ENCODE measurements at places on chromosomes 6 and 20.

GRCh38 chr6:101231606-101232235 lies 161.8 kb upstream of the GRIK2 start:
- DNase-seq, result no peak

DNA sequence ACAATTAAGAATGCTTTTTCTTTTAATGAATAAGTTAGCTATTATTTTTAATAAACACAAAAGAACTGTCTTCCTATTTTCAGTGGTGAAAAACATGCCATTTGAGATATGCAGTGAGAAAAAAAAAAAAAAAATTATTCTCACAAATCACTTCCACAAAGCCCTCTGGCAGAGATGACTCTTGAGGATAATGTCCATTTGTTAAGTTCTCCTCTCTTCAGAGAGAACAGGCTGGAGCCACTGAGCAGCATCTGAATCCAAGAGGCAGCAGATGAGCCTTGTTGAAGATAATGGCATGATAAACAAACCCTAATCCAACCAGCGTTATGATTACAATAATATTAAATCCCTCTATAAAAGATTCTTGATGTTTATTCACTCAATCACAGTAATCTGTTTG lies 105.0 kb downstream of the PTPRK start:
- DNase-seq, result no peak

- no peak for DNase-seq
Measured at GRCh38 chr6:125714441-125715090, 34.9 kb upstream of the HEY2 start.

DNA sequence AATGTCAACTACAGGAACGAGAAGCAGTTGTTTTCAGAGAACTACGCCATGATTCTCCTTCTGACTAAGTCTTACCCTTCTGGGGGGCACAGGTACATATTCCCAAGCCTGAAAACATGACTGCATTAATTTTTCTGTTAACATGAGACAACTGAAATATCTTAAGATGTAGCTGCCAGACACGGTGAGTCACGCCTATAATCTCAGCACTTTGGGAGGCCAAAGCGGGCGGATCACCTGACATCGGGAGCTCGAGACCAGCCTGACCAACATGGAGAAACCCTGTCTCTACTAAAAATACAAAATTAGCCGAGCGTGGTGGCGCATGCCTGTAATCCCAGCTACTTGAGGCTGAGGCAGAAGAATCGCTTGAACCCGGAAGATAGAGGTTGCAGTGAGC lies 21.7 kb downstream of the TBC1D20 start:
- no peak for DNase-seq

- no peak for DNase-seq
Measured at GRCh38 chr20:15618912-15619311, 954.3 kb downstream of the KIF16B start.

DNA sequence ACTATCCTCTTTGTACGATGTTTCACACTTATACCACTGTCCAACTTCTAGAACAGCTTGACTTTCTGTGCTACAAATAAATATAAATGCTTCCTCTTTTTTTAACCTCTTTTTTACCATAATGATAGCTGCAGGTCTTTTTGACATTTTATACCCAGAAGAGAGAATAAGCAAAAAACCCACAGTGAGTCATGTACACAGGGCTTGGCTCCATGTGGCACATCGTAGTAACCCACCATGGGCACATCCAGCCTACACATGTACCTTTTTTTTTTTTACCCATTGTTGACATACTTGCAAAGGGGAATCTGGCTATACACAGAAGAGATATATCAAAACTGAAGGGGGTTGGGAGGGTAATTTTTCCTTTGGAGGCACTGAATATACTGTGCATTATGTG lies 59.5 kb upstream of the RSPO3 start:
- DNase-seq, result no peak

DNA sequence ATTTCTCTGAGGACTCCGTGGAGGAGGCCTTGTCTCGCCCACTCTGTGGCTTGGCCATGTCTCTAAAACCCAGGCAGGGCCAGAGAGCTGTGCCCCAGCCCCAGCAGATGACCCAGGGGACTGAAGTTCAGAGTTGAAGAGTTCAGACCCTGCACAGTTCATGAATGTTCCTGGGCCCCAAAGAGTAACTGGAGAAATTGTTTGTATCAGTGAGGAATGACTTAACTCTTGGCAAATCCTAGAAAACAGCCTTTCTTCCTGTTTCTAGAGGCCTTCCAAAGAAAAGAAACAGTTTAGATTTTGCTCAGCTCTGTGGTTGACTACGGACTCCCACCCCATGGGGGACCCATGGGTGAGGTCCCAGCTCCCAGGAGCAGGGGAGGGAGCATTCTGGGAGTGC lies 62.1 kb upstream of the EYA2 start:
- no peak for DNase-seq

GRCh38 chr6:145731447-145731846 lies 3.9 kb downstream of the EPM2A start:
- no peak for DNase-seq

GRCh38 chr6:103798166-103798565 lies 1061.6 kb downstream of the HACE1 start:
- no peak for DNase-seq

DNA sequence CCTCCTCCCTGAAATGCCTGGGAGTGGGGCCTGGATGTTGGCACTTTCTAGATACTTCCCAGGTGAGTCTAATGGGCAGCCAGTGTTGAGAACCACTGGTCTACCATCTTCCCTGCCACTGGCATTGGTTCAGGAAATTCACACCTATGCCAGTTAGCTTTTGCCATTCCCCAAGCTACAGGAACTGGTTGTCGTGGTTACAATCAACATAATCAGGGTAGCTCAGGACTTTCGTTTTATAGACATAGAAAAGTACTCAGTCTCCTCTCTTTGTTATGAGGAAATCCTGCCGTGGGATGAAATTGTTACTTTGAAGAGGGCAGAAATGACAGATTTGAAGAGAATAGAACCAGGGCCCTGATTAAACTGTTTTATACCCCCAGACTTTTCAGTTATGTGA lies 127.9 kb upstream of the FOXO3 start:
- DNase-seq, result no peak

All from amygdala (tissue), 56 donors.